ENCODE measurements at places on chromosomes 13 and 19. TPM values are rescaled to one million over a fixed set of nuclear protein-coding genes. Genes with fewer than 3 reads are reported as not detected.

- no peak for DNase-seq
Measured at GRCh38 chr13:70580825-70581224, 472.6 kb upstream of the KLHL1 start.

GRCh38 chr13:98368019-98368418, 190.9 kb upstream of the RNF113B start:
- DNase-seq: peak; percentile 19

- peak; percentile 66 for DNase-seq
Measured at GRCh38 chr19:38848299-38849146, 1.3 kb downstream of the HNRNPL start.

- DNase-seq: peak; percentile 57
Measured at GRCh38 chr13:109715902-109716301, 70.5 kb downstream of the IRS2 start.

- DNase-seq: peak; percentile 79
Measured at GRCh38 chr19:42176990-42177685, 40.3 kb downstream of the DEDD2 start.

GRCh38 chr13:44609137-44609536, 33.0 kb upstream of the TSC22D1 start:
- DNase-seq: no peak

- peak; percentile 59 for DNase-seq
Measured at GRCh38 chr13:111281751-111282311, 38.6 kb upstream of the TEX29 start.

- peak; percentile 15 for DNase-seq
Measured at GRCh38 chr13:28297341-28297740, 159.0 kb downstream of the PAN3 start.

DNA sequence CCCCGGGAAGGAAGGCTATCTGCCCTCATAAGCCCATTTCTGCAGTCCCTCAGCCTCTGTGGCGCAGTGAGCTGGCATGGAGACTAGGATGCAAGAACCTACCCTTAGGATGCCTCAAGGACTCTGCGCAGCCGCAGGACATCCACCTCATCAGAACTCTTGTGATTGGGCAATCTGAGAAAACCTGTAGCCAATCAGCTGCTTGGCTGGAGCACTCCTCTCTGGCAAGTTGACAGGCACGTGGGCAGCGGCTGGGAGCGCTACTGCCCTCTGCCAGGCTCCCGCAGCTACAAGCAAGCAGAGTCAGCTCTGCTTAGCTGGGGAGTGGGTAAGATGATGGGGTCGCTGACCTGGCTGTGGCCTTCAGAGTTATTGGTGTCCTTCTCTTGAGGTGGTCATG, 1.5 kb upstream of the ECSIT start:
- DNase-seq: peak; percentile 32

- DNase-seq: no peak
Measured at GRCh38 chr19:46815833-46816627, 27.6 kb upstream of the SLC1A5 start.

DNA sequence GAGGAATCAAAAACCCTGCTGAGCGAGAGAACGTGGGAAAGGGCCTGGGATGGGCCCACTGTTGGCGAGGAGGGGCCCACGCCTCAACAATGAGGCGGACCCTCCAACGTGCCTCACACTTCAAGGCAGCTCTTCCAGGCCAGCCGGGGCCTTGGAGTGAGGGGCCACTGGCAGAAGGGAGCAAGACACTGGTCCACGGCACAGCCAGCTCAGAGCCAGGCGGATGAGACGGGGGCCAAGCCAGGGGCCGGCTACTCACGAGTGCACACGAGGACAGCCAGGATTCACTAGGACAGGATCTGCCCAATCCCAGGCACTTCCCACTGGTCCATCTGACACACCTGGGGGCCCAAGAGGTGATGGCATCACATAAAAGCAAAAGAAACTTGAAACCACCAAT, 20.5 kb downstream of the ELL start:
- DNase-seq: no peak

DNA sequence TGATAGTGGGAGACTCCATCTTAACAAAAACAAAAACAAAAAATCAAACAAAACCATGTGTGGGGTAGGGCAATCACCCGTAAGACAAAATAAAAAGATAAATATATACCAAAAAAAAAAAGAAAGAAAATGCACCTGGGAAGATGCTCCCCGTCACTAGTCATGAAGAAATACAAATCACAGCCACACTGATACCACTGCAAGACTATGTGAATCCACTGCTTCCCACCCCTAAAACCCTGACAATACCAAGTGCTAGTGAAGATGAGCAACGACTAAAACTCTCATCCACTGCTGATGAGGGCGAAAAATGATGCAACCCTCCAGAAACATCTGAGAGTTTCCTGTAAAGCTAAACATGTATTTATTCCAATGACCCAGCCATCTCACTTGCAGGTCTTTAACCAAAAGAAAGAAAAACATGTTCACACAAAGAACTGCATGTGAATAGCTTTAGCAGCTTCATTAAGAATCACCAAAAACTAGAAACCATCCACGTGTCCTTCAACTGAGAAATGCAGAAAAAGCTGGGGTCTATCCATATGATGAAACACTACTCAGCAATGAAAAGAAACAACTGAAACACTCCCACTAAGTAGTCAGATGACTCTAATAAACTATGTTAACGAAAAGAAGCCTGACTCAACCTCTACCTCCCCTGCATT, 31.7 kb downstream of the BRD4 start:
- DNase-seq: no peak

GRCh38 chr13:84927442-84928169, 871.6 kb downstream of the SLITRK6 start:
- DNase-seq: no peak

DNA sequence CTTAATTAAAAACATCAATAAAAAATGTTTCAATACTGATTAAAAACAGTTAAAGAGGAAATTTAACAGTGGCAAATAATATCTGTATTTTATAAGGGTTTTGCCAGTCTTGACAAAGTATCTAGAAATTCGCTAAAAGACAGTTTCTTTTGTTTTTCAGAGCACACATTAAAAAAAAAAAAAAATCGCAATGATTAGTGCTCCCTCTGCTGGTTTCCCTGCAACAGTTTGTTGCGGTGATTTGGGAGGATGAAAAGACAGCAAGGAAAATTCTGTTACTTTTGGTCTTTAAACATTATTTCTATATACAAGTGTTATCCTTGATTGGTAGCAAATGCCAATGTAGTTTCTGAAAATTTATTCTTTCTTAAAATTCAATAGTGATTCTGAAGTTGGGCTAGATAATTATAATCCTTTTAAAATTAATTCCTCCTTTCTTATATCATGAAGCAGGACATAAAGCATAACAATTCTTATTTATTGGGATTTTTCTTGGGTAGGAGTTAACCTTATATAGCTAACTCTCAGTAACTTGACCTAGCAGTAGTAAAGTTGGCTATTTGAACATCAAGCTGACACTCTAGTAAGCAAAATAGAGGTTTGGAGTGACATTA, 23.1 kb upstream of the SPRY2 start:
- peak; percentile 52 for DNase-seq

- DNase-seq: no peak
Measured at GRCh38 chr13:71067165-71067815, 799.7 kb downstream of the DACH1 start.

GRCh38 chr19:6417713-6418561, 6.7 kb downstream of the KHSRP start:
- DNase-seq: peak; percentile 18

GRCh38 chr19:32872391-32872790, 2.8 kb upstream of the SLC7A9 start:
- no peak for DNase-seq

- no peak for DNase-seq
Measured at GRCh38 chr13:109331011-109331433, 455.4 kb downstream of the IRS2 start.

DNA sequence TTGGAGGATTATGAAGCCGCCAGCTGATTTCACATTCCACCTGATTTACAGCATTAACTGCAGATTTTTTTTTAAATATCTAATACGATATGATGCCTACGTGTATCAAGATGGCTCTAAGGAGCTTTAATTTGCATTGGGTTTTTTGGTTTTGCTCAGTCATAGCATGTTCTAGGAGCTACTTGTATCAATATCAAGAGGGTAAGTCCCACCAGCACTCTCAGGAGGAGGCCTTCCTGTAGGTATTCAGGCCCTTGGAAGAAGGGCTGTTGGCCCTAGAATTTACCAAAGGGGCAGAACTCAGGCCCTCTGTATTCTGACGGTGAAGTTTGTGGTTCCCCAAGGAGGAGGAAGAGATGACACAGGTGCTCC, 97.2 kb upstream of the IPO5 start:
- DNase-seq: no peak

DNA sequence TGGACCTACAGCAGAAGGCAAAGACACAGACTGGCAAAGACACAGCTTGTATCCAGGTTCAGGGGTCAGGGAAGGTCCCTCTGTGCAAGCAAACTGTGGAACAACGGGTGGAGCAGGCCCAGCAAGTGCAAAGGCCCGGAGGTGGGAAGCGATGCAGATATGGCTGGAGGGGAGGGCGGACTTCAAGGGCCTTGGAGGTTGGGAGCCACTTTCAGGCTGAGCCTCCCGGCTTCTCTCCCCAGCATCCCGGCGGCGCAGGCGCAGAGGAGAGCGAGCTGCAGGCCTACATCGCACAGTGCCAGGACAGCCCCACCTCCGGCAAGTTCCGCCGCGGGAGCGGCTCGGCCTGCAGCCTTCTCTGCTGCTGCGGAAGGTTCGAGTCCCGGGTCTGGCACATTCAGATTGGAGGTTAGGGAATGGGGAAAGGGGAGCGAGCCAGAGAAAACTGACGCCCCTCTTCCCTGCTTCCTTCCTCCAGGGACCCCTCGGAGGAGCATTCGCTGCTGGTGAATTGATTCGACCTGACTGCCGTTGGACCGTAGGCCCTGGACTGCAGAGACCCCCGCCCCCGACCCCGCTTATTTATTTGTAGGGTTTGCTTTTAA, 2.1 kb upstream of the PNPLA6 start:
- peak; percentile 64 for DNase-seq

Gene SLC15A1
- not detected for total RNA-seq

Gene ODAD3
- total RNA-seq: 0.10 TPM

Gene CCDC8
- total RNA-seq: 18.0 TPM

Gene ZNF726
- 1.1 TPM for total RNA-seq

Gene PROZ
- not detected for total RNA-seq

Gene ZNF865
- total RNA-seq: 2.9 TPM

Gene TUBA3C
- total RNA-seq: not detected

Gene ZNF296
- not detected for total RNA-seq

Data from myocyte (in vitro differentiated cells).